GM13977 (cell line): ENCODE measurements at places on chromosomes 1 and 21.
A peak's percentile ranks its signal among the peaks of the same experiment; 100 is the strongest.

GRCh38 chr1:155010211-155010918 is 7.8 kb downstream of the ZBTB7B start:
- no peak for DNase-seq

- DNase-seq: no peak
Measured at GRCh38 chr1:215095524-215095923, 13.0 kb downstream of the KCNK2 start.

- DNase-seq: no peak
Measured at GRCh38 chr1:212622906-212623305, 14.3 kb downstream of the ATF3 start.

DNA sequence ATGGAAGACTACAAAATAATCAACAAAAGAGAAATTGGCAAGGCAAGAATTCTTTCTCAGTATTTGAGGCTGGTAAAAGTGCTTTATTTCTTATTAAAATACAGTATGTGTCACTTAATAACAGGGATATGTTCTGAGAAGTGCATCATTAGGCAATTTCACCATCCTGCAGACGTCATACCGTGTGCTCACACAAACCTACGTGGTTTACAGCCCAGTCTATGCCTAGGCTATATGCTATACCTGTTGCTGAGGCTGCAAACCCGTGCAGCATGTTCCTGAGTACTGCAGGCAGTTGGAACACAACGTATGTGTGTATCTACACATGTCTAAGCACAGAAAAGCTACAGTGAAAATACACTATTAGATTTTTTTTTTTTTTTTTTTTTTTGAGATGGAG is 2.7 kb upstream of the CCDC27 start:
- DNase-seq: no peak

GRCh38 chr1:100335436-100335835 is 16.9 kb upstream of the CDC14A start:
- no peak for DNase-seq

- peak; percentile 86 for DNase-seq
Measured at GRCh38 chr1:44807364-44808062, 362 bp upstream of the DYNLT4 start.
